Upper lobe of right lung (tissue), 1 donor: ENCODE measurements at places on chromosomes 11 and 22. TPM values are rescaled to one million over a fixed set of nuclear protein-coding genes. Genes with fewer than 3 reads are reported as not detected.

- H3K27ac ChIP-seq, result no peak overlapping the region
- no peaks in the 10 kb centered on the region for H3K27me3 ChIP-seq
- H3K36me3 ChIP-seq, result no peaks in the 10 kb centered on the region
Observed at GRCh38 chr11:128222245-128222884, 365.0 kb downstream of the ETS1 start.

The TRIM6 gene
- total RNA-seq, result 2.4 TPM

- no peaks in the 10 kb centered on the region for H3K27me3 ChIP-seq
- H3K4me1 ChIP-seq, result peaks cover 12% of the 10 kb centered on the region
Observed at GRCh38 chr11:18633256-18634139, 644 bp downstream of the SPTY2D1 start.

The HOATZ gene
- not detected for total RNA-seq

The C22orf31 gene
- not detected for total RNA-seq

GRCh38 chr11:12517741-12518140, 140.4 kb downstream of the PARVA start:
- no peak for DNase-seq
- no peaks in the 10 kb centered on the region for H3K27me3 ChIP-seq
- H3K27ac ChIP-seq, result no peak overlapping the region
- H3K4me3 ChIP-seq, result no peak overlapping the region
- no peaks in the 10 kb centered on the region for H3K36me3 ChIP-seq

The OR5M10 gene
- total RNA-seq, result not detected

DNA sequence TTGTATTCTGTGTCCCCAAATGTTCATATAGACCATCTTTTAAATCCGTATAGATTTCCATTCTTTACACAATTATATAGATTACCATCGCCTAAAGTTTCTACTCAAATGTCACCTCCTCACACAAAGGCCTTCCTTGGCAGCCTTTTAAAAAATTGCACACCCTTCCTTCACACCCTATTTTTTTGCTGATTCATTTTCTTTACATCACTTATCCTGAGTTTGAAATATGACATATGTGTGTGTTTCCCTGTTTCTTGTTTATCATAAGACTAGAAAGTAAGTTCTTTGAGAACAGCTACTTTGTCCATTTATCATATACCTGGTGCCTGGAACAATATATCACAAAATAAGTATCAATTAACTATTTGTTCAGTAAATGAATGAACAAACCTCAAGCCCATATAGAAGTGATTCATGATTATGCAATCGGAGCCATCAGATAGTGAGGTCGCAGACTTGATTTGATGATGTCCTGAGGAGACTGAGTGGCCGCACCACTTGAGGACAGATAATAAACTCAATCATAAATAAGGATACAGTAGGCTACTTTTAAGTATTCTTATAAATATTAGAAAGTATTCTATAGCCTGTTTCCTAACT, 327.4 kb upstream of the ZC3H12C start:
- no peaks in the 10 kb centered on the region for H3K4me1 ChIP-seq
- no peaks in the 10 kb centered on the region for H3K36me3 ChIP-seq
- no peak overlapping the region for H3K4me3 ChIP-seq

DNA sequence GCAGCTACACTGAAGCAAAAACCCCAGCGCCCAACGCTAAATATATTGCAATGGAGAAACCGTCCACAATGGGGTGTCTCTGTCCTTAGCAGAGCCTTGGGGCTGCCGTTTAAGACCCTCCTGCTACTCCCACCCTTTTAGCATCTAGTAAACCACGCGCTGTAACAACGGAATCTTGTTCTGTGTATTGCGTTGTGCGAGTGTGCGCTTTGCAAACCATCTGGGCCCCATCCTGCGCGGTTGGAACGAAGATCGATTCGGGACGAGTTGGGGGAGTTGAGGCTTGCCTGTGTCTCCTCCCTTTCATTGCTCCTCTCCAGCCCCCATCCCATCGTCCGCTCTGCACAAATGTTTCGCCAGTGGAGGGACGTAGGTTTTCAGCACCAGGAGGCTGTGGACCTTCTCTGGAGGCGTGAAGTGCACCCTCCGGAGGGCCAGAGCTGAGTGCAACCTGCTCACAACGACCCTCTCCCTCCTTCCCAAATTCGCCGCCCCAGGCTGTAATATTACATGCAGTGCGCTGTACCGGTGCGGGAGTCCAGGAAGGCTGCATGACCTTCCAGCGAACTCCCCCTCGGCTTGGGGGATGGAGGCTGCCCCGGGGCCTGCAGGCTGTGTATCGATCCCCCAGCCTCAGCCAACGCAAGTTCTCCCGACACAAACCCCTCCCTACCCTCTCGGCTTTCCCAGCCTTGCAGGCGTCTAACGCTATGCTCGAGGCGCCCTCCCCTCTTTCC, 1.6 kb upstream of the KMT2A start:
- peak overlapping the region; percentile 94 for H3K4me3 ChIP-seq

DNA sequence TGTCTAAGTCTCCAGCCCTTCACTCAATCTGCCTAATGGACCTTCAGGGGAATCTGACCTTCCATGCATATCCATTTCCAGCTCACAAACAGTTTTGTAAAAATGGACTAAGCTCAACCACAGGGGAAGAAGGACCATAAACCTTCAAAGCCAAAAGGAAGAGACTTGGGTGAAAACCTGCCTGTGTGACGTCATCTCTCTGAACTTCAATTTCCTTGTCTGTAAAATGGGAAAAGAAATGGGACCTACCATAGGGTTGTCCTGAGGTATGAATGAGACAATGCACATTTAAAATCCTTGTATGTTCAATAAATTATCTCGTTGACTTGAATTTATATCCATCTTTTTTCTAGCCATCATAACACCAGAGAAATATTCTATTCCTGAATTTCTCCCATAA, 370.7 kb downstream of the INSC start:
- H3K36me3 ChIP-seq, result no peaks in the 10 kb centered on the region
- H3K27ac ChIP-seq, result no peak overlapping the region
- no peak for DNase-seq
- no peak overlapping the region for H3K4me3 ChIP-seq

DNA sequence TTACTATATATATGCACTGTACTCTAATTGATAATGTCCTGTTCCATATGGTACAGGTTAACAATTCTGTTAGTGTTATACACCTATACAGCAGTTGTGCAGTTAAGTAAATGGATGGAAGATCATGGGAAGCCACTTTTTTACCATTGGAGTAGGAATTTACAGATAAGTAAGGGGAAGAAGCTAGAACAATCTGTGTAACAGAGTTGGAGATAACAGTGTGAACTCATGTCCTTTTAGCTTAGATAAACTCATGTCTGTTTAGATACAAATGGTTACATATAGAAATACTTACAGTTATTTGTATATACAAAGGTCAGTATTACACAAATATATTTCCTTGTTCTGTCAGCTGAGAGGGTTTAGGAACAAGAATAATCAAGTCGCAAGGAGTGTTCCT, 6.8 kb upstream of the DEUP1 start:
- no peaks in the 10 kb centered on the region for H3K27me3 ChIP-seq
- no peaks in the 10 kb centered on the region for H3K36me3 ChIP-seq
- no peaks in the 10 kb centered on the region for H3K4me1 ChIP-seq
- H3K4me3 ChIP-seq, result no peak overlapping the region

The NAP1L4 gene
- total RNA-seq, result 92.7 TPM

DNA sequence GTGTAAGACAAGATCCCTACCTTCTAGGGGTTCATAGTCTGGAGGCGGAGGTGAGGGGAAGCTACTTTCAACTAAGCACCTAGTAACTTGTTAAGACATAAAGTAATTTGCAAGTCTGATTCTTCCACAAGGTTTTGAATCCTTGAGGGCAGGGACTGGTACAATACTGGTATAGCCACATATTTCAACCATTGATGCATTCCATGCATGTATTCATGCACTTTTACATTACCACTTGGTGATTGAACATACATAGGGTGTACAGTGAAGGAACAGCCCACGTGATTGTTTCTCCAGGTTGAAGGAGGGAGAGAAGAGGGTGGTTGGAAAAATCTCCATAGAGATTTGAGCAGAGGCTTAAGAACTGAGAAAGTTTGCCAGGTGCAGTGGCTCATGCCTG, 62.0 kb upstream of the PAX6 start:
- no peak for DNase-seq
- no peak overlapping the region for H3K4me3 ChIP-seq
- peaks cover 40% of the 10 kb centered on the region for H3K27me3 ChIP-seq
- H3K4me1 ChIP-seq, result no peaks in the 10 kb centered on the region
- H3K36me3 ChIP-seq, result no peaks in the 10 kb centered on the region

The USH1C gene
- total RNA-seq, result not detected

DNA sequence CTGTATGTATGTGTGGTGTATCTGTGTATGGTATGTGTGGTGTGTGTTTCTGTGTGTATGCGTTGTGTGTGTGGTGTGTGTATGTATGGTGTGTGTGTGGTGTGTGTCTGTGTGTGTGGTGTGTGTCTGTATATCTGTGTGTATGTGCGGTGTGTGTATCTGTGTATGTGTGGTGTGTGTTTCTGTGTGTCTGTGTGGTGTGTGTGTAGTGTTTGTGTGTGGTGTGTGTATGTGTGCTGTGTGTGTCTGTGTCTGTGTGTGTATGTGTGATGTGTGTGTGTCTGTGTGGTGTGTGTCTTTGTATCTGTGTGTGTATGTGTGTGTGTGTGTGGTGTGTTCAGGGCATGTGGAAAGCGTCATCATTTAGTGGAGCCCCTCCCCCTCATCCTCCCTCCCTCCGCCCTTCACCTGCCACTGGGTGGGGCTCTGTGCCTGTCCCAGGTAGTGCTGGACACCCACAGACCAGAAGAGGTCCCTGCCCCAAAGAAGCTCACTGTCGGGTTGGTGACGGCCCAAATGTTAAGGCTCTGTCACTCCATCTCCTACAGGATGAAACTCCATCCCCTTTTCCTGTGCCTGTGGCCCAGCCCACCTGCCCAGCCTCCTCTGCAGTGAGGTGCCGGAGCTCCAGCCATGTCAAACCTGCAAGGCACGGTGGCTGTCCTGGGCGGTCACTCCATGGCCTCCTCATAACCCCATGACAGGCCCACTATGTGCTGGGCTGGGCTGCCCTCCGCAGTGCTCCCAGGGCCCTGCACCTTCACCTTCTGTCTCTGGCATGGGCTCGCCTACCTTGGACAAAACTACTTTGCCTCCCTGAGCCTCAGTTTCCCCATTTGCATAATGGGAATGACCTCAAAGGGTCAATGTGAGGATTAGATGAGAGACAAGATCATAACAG, 23.4 kb upstream of the SHISAL1 start:
- H3K36me3 ChIP-seq, result no peaks in the 10 kb centered on the region
- DNase-seq, result no peak
- H3K4me3 ChIP-seq, result no peak overlapping the region
- no peaks in the 10 kb centered on the region for H3K4me1 ChIP-seq

DNA sequence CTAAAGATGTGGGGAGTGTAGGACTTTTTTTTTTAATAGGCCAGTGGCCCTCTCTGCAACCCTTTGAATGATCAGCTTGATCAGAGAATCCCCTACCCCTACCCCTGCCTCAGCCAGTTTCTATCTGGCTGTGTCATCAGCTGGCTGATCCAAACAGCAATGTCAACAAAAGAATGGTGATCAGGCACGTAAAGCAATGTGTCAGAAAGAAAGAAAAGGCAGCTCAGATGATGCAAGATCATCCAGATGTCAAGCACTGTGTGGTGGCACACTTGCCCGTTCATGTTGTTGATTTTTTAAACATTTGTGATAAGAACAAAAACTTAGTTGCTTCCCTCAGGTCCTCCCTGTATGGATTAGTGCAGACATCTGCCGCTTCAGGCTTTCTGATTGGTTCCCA, 26.3 kb upstream of the EHF start:
- H3K27ac ChIP-seq, result no peak overlapping the region
- H3K27me3 ChIP-seq, result peaks cover 7% of the 10 kb centered on the region
- no peak for DNase-seq
- H3K36me3 ChIP-seq, result no peaks in the 10 kb centered on the region
- H3K4me1 ChIP-seq, result no peaks in the 10 kb centered on the region

DNA sequence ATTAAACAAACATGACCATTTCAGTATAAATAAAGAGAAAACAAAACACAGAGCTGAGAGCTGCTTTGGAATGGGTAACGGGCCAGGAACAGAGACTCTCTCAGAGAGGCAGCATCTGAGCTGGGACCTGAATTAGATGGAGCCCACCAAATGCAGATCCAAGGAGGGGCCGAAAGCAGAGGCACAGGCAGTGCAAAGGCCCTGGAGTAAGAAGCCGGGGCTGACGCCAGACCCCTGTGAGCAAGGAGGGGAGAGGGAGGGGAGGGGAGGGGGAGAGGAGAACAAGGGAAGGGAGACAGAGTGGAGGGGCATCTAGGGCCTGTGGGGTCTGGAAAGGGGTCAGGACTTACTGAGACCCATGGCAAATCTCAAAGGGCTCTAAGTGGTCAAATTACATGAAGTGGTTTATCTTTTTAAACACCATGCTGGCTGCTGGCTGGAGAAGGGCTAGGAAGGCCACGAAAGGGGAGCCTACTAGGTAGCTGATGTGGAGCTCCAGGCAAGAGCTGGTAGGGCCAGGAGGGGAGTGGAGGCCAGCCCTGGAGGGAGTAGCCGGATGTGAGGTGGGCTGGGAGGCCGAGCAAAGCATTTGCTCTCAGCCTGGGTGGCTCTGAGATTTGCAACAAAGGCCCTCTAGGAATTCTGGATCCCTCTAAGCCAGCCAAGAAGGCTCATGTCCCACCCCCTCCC, 3.2 kb downstream of the OSBPL5 start:
- no peaks in the 10 kb centered on the region for H3K36me3 ChIP-seq
- no peaks in the 10 kb centered on the region for H3K27me3 ChIP-seq
- no peak overlapping the region for H3K27ac ChIP-seq
- peaks cover 44% of the 10 kb centered on the region for H3K4me1 ChIP-seq
- no peak overlapping the region for H3K4me3 ChIP-seq

The YAP1 gene
- 127 TPM for total RNA-seq

DNA sequence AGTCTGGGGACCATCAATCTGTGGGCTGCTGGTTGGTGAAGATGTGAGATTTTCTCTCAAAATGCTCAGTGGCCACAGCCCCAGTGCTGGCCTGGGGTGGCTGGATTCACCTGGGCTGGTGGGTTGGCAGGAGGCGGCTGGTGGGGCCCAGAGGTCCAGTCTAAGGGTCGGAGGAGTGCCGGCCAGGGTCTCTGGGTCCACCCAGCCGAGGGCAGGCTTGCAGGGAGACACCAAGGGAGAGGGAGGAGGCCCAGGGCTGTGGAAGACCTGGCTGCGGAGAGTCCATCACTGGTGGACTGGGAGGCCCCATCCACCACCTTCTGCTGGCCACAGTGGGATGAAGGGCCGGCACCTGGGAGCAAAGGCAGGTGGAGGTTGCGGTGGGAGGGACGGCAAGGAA, 582 bp upstream of the SHANK3 start:
- H3K36me3 ChIP-seq, result no peaks in the 10 kb centered on the region
- no peak overlapping the region for H3K4me3 ChIP-seq
- peak overlapping the region; percentile 86 for H3K27ac ChIP-seq
- DNase-seq, result no peak
- H3K27me3 ChIP-seq, result peaks cover 17% of the 10 kb centered on the region

- H3K4me3 ChIP-seq, result no peak overlapping the region
- H3K4me1 ChIP-seq, result no peaks in the 10 kb centered on the region
- no peak for DNase-seq
- H3K36me3 ChIP-seq, result no peaks in the 10 kb centered on the region
Observed at GRCh38 chr22:37384691-37385090, 42.6 kb downstream of the ELFN2 start.

The RIMBP3B gene
- total RNA-seq, result 0.09 TPM

The MRPL23 gene
- 58.6 TPM for total RNA-seq

- no peaks in the 10 kb centered on the region for H3K27me3 ChIP-seq
- no peaks in the 10 kb centered on the region for H3K36me3 ChIP-seq
- no peak overlapping the region for H3K4me3 ChIP-seq
- DNase-seq, result no peak
- H3K4me1 ChIP-seq, result no peaks in the 10 kb centered on the region
- no peak overlapping the region for H3K27ac ChIP-seq
Observed at GRCh38 chr11:8527939-8528338, 66.1 kb downstream of the STK33 start.
